ENCODE measurements at places on chromosomes 4 and X.

DNA sequence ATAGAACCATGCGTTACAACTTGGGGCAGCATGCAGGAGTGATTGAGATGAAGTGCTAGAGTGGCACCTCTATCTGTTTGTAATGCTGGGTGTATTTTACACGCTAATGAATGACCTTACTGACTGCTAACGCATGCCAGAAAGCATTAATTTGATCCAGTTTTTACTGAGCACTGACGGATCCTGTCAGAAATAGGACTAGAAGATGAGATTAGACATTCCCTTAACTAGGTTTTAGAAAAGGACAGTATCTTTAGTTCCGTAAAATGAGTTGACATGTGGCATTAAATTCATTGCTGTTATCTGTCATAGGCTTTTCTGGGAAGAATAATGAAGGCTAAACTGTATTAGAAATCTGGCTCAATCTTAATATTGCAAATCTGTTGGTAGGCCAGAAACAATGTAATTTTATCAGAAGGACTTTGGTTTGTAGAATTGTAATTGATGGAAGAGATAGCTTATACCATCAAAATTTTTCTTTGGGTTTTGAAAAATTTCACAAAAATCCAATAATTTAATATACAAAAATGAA lies 140.4 kb upstream of the WDFY3 start:
- DNase-seq: no peak

- DNase-seq: no peak
These were observed 106.6 kb downstream of the RASL11B start for GRCh38 chr4:52968691-52969090.

DNA sequence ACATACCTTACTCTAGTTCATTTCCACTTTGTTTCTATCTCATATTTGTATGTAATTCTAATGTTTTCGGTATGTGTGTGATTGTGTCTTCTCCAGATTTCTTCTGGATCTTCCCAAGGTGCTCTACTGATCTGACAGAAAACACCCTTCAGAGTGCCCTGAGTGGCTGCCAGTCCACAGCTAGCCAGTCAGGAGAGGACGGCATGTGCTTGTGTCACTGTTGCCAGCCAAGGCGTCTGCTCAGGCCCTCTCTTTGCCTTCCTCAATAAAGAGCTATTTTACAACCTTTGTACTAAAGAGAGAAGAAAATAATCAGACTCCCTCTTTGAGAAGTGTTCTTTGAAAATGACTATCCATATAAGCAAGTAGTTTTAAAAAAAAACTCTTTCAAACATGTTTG lies 29.0 kb downstream of the CD99L2 start:
- DNase-seq: no peak

DNA sequence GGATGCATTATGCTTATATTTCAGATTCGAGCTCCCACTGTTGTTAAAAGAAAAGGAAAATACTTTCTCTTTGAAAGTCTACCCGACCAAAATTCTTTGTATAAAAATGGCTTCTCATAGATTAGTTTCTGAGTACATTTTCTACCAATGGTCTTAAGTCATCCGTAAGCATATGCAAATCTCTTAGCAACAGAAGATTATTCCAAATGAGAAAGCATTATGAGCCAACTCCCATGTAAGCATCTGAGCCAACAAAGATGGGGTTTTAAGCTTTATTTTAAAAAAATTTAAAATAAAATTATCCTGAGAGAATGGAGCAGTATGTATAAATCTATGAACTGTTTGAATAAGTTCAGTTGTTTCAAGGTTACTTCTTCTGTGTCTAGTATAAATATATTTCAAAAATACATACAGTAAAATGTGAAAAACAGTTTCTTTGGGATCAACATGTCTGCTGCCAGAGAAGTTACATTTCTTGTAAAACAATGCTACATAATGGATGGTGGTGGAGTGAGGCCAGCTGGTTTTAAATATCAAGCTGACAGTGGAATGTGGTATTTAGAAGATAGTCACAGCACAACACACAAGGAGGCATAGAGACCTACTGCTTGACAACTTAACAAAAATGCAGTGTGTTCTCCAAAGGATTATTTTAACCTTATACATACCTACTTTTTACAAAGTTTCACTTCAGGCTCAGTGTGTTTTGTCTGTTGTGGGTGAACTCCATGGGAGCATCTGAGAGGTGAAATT lies 199.5 kb upstream of the DIPK2B start:
- no peak for DNase-seq

DNA sequence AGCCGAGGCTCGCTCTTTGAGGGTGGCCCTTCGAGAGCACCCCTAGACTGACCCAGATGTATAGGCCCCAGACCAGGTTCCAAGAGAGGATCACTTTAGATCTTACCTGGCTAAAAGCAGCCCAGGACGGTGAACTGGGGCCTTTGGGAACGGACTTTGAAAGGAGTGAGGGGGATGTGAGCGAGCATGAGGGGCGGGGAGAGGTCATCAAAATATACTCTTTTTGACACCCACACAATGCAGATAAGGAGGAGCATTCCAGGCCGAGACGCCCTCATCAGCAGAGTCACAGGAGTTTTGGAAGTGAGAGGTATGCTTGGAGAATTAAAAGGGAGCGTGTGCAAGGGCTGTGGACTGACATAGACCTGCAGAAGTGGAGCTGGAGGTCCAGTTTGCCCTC lies 528 bp downstream of the NSDHL start:
- DNase-seq: no peak

GRCh38 chrX:19886883-19887531 lies 393 bp downstream of the SH3KBP1 start:
- no peak for DNase-seq

DNA sequence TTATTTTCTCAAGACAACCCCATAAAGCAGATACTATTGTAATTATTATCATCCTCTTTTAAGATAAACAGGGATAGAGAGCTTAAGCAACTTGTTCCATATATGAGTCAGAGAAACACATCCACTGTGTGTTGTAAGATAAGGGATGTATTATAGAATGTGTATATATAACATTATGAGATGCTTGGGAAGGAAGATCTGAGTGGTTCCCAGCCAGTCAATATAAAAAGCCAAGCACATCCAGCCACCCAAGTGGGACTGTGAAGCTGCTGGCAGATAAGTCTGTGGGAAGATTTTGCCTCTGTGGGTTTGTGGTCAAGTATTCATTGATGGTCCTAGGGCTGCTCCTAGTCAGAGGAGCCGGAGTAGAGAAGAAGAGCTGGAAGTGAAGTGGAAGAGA lies 16.5 kb upstream of the BMPR1B start:
- no peak for DNase-seq

DNA sequence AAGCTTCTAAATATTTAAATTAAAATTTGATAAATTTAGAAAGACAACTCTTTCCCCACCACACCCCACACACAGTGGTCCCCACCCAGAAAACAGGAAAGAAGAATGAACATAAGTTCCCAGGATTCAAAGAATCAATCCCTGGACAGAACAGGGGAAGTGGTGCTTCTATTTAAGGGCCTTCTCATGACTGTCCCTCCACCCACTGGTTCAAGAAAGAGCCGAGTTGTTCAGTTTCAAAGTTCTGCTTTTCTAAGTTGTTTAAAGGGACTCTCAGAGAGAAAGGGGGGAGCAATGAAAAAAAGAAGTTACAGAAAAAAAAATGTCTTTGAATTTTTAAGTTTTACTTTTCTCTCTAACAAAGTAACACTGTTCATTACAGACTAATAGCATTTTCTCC lies 195.8 kb downstream of the PDGFC start:
- no peak for DNase-seq

DNA sequence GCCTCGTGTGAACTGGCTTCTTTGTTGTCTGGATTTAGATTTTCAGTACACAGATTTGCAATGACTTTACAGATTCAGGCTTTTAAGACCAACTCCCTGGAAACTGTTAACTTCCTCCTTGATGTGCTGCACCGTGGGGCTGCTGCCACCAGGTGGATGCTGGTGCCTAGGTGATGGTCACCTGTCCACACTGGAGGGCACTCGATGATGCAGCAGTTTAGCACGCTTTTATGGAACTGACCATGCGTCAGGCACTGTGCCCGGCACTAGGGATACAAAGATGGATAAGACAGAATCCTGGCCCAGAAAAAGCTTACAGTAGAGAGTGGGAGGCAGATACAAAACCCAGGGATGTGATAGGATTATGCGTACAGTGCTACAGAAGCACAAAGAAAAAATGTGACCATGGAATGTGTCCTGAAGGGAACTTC lies 180.7 kb downstream of the CEP135 start:
- DNase-seq: no peak

- no peak for DNase-seq
These were observed 45.3 kb downstream of the MMRN1 start for GRCh38 chr4:89939994-89940393.

DNA sequence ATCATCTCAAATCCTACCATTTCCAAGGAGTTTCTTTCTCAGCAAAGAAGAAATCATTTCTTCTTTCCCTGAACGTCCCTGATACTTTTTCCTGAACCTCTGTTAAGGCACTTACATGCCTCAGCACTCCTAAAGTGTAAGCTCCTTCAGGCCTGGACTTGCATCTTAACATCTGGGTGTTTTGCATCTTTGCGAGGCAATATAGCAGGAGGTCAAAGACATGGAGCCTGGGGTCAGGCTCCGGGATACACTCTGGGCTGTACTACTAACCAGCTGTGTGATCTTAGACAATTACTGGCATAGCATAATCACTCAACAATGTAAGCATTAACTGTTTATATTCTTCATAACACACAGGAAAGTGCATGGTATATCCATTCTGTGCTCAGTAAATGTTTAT lies 275.5 kb upstream of the BOD1L1 start:
- DNase-seq: no peak

GRCh38 chr4:28287831-28288233 lies 1427.2 kb downstream of the STIM2 start:
- no peak for DNase-seq

GRCh38 chrX:118286066-118286762 lies 59.7 kb upstream of the WDR44 start:
- DNase-seq: no peak

GRCh38 chr4:45094684-45095083 lies 368.3 kb upstream of the GNPDA2 start:
- no peak for DNase-seq

DNA sequence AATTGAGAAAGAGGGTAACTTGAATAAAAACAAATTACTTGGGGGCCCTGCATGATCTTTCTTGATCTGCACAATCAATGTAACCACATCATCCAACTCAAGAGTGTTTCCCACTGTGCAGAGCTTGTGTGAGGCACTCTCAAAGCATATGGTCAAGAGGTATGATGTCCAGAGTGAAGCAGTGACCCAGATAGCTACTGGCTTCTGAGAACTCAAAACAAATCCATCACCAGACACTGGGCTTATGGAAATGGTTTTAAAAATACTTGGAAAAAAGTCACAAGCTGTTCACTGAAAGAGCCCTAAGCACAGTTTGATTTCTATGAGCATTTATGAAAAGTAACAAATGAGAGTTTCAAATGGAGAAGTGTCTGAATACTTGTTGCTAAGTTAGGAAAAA lies 361.0 kb downstream of the GRXCR1 start:
- DNase-seq: no peak

- DNase-seq: no peak
These were observed 28.2 kb downstream of the NELFA start for GRCh38 chr4:1980561-1981041.

DNA sequence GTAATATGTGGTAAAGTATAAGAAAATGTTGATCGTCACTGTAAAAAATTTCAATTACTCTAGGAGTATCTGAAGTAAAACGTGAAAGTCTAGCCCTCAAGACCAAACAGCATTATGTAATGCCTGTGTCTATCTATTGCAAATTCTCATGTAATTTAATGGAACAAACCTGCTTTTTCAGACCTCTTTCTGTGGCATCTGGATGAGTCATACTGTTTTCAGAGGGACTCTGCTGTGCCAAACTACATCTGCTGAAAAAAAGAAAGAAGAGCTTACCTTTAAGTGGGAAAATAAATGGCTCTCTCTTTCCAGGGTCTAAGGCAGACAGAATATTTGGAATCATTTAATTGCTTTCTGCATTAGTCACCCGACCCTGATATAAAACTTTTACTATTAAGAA lies 89.8 kb upstream of the ARMCX2 start:
- no peak for DNase-seq

- no peak for DNase-seq
These were observed 281.3 kb downstream of the C4orf33 start for GRCh38 chr4:129377131-129377845.

- no peak for DNase-seq
These were observed 25.6 kb downstream of the SMARCA5 start for GRCh38 chr4:143538979-143539669.

DNA sequence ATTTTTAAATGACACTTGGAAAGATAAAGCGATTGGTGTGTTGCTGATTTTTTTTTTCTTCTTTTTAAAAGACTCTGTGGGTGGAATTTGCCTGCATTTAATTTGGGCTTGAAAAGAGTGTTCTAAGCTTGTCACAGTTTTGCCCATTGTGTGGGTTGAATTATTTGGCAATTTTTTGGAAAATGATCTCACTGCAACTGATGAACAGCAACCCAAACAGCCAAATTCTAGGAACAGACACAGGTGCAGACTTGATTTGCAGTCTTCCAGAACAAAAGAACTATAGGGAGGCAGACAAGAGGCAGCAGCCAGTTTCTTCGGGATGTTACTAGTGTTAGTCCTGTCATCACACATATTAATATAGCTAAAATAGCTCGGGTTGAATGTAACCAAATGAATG lies 40.5 kb downstream of the CASP6 start:
- DNase-seq: no peak

GRCh38 chrX:47232197-47232802 lies 509 bp upstream of the USP11 start:
- no peak for DNase-seq

- DNase-seq: no peak
These were observed 46.1 kb downstream of the BMX start for GRCh38 chrX:15546745-15547144.

DNA sequence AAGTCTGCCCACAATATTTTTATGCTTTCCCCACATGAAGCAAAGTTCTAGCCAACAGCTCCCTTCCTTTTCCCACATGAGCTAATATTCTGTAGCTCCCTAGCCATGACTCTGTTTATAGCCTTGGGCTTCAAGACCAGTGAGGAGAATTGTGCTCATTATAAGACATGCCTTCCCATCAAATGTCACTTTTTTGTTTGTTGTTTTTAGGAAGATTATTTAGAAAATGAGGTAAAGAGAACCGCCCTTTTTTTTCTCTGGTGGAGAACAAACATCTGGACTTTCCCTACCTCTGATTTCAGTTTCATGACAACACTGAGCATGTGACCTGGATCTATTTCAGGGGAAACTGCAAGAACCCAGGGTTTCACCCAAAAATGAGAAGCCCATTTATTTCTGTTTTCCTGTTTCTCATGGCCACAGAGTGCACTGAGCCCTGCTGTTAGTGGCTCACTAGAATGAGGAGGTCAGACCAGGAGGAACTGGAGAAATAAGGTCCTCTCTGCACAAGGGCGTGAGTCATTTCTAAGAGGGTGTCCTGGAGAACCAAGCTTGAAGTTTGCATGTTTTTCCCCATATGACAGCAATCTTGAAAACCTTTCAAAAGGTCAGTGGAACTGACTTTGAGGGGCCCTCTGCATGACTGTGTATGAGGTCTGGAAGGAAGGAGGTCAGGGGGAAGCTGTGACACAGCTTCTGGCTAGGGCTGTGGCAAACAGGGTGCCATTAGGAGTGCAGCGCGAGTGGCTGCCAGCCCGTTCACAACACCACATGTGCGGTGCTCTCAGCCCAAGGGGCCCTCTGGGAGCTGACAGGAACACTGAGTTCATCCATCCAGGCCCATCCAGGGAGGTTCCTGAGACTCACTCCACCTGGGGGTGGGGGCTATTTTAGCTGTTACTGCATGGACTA lies 55.2 kb downstream of the CHST7 start:
- DNase-seq: no peak

- DNase-seq: peak; percentile 2
These were observed 731 bp downstream of the BRWD3 start for GRCh38 chrX:80808881-80809411.
